D341Med (cell line): ENCODE measurements at places on chromosomes 16 and 17.
A peak's percentile ranks its signal among the peaks of the same experiment; 100 is the strongest.

DNA sequence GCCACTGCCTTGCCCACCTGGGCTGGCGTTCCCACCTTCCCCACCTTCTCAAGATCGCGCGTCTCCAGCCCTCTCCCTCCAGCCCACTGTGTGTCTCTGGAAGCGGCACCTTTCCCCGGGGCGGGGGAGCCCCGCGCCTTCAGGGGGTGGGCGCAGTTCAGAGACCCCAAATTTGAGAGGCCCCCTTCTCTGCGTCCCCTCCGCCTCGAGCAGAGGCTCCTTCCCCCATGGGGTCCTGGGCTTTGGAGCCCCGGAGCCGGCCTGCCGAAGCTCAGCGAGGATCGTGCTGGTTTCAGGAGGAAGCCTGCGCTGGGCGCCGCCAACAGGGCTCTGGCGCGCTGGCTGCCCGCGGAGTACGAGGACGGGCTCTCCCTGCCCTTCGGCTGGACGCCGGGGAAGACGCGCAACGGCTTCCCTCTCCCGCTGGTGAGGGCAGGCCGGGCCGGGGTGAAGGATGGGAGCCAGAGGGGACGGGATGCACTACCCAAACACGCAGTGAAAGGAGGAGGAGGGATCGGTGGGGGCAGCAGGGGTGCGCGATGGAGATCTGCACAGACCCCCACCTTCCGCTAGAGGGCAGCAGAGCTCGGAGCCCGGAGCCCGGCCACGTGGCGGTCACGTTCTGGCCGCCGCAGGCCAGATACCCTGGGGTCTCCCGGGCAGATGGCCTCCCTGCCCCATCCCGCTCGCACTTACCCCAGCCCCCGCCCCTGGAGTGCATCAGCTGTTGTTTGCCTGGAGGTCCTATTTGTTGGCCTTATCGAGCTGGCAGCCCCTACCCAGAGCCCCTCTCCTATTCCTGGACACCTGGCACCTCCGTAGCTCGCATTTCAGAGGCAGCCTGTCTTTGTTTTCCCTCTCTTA is 11.1 kb downstream of the LPO start:
- peak; percentile 99 for DNase-seq

- DNase-seq = no peak
Observed at GRCh38 chr16:76791151-76791550, 399.8 kb upstream of the MON1B start.

DNA sequence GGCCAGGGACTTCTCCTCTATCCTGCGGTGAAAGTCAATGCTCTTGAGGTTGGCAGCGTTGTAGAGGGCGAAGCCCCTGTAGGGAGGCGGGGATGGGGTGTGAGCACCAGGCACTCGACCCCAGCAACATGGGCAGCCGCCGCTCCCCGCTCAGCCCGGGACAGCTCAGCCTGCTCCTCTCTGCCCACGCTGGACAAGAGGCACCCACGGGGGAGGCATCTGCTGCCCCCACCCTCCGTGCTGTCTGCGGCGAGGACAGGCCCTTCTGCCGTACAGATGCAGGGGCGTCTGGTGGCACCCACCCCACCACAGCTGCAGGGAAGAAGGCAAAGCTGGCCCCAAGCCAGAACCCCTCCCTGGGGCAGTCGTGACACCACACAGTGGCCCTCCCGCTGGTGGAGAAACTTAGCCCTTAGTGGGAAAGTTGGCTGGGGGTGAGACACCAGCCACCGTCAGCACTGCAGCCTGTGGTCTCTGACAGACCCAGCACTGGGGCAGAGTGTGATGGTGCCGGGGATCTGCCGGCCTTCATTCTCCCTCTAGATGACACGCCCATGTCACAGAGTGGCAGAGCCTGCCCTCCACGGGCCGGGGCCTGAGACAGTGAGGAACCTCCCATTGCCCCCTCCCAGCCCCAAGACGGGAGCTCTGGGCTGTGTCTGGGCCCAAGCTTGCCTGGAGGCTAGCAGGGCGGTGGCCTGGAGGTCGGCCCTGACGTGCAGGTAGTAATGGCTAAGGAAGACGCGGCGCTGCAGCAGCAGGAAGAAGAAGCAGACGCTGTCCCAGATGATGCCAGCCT is 19.5 kb downstream of the CTU2 start:
- DNase-seq = no peak

GRCh38 chr16:87016046-87017035 is 300.9 kb downstream of the C16orf95 start:
- no peak for DNase-seq

- no peak for DNase-seq
Observed at GRCh38 chr17:3766779-3767178, 34.2 kb downstream of the ITGAE start.

DNA sequence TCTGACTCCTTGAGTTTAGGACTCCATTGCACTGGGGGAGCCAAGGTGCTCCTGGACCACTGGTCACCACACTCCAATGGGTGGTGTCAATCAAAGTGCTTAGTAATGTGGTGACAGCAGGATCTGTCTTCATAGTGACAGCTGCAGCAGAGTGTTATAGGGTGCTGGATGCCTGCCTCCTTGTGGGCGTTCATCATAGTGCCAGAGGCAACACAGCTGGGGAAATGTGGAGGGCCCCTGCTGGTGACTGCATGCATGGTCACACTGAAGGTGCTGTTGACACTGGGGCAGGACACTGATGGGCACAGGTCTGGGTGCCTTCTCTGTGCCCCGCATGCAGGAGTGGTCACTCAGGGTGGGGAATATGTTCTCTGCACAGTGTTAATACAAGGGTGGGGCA is 177.5 kb upstream of the CDH8 start:
- peak; percentile 19 for DNase-seq

GRCh38 chr16:61362585-61362984 is 673.7 kb downstream of the CDH8 start:
- DNase-seq = no peak

- DNase-seq = no peak
Observed at GRCh38 chr16:71350821-71351557, 7.5 kb upstream of the CALB2 start.
